Activated CD4-positive, alpha-beta T cell treated with anti-CD3 and anti-CD28 coated beads for 4 hours (primary cell): ENCODE measurements at places on chromosomes 6 and 20.

DNA sequence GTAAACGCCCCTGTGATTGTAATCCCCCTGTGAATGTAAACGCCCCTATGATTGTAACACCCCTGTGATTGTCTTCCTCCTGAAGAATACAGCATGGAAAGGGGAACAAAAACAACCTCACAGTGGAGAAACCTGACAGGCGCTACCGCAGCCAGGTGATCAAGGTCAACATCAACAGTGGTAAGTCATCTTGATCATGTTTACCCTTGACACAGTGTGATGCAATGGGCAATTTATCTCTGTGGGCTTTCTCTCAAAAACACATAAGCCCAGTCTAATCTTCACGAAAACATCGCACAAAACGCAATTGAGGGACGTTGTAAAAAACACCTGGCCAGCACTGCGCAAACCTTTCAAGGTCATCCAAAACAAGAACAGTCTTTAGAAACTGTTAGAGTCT, 277.2 kb downstream of the PRKN start:
- DNase-seq = no peak

DNA sequence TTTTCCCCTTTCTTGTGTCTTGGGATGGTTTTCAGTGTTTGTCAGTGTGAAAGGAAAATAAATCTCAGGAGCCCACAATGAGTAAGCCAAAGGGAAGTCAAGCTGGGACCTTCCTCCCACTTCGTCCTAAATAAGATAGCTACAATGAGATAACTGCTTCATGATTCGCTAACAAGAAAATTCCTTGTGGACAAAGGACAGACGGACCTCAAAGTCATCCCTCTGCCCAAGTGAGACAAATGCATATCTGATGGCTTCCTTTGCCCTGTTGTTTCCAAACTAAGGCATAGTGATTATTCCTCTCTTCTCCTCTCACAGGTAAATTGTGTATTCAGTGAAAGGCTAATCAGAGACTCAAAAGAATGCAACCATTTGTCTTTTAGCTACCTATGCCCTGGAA, 26.1 kb upstream of the ADTRP start:
- DNase-seq = no peak

DNA sequence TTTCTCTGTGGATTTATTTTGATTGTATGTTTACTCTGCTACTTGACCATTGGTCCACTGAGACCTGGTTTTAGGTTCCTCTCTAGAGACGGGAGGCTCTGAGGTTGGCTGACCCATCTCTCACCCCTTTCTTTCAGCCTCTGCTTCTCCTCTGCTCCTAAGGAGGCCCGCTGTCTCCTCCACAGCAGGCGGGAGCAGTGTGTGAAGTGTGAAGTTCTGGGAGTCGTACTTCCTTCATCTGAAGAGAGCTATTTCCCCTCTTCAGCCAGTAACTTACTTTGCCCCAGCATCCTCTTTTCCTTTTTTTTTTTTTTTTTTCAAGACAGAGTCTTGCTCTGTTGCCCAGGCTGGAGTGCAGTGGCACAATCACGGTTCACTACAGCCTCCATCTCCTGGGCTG, 21.1 kb downstream of the PDRG1 start:
- no peak for DNase-seq

DNA sequence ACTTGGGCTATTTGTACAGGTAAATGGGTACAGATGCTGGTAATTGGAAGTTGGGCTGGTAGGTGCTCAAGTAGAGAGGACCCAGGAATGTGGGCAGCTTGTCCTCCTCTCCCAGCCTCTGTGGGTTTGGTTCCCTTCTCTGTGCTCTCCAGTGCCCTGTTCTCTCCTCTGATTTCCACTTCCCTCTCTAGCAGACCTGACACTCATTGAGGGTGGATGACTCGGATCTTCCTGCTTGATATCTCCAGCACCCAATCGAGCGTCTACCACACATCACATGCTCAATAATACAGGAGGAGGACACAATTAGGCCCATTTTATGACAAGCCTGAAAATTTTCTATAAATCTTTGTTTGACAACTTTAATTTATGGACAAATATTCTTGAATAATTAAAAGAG, 23.7 kb downstream of the CST1 start:
- no peak for DNase-seq

DNA sequence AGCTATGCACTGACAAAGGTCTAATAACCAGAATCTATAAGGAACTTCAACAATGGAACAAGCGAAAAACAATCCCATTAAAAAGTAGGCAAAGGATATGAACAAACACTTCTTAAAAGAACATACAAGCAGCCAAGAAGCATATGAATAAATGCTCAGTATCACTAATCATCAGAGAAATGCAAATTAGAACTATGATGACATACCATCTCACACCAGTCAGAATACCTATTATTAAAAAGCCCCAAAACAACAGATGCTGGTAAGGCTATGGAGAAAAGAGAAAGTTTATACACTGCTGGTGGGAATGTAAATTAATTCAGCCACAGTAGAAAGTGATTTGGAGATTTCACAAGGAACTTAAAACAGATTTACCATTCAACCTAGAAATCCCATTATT, 211.8 kb downstream of the EDN1 start:
- DNase-seq = no peak

GRCh38 chr6:27209196-27209595, 38.3 kb upstream of the PRSS16 start:
- DNase-seq = no peak

DNA sequence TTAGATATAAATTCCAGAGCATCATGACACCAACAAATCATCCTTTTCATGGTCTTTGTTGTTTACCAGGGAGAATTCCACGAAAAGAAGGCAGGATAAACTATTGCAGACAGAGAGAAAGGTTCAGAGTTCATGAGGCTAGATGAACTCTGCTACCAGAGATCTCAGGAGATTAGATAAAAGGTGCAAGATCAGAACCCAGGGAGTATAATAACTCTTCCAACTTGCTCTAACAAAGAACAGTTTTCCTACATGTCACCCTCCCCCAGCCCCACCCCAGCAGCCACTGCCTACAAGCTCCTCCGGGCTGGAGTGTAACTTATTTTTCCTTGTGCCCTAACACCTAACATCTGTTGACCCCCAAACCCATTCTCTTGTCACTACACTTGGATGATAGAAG, 13.9 kb upstream of the CITED2 start:
- no peak for DNase-seq

GRCh38 chr6:168949981-168950857, 303.4 kb downstream of the THBS2 start:
- DNase-seq = no peak

DNA sequence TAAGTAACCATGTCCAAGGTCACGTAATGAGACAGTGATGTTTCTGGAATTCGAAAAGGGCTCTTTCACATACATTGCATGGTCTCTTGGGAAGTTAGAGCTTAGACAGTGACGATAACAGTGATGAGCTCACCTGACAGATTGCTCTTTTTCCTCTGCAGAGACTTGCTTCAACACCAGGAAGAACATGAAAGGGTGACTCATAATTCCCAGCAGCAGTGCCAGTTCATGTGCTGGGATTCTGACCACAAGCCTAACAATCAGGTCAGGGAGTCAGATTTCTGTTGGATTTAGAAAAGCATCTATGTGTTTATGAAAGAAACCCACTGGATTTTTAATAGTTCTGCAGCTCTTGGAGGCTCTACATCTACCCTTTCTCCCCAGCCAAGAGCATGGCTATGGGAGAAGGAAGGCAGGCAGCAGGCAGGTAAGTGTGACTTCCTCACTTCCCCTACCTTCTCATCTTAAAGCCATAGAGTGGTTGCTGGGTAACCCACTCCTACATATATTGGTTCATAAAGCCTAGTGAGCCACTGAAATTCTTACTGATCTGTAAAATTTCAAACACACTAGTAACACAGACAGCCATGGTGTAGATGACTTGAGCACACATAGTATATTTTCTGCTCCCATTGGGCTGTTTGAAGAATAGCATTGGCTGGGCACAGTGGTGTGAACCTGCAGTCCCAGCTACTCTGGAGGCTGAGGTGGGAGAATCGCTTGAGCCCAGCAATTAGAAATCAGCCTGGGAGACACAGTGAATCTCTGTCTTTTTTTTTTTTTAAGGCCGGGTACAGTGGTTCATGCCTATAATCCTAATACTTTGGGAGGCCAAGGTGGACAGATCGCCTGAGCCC, 44.4 kb upstream of the LOC128125822 start:
- no peak for DNase-seq

DNA sequence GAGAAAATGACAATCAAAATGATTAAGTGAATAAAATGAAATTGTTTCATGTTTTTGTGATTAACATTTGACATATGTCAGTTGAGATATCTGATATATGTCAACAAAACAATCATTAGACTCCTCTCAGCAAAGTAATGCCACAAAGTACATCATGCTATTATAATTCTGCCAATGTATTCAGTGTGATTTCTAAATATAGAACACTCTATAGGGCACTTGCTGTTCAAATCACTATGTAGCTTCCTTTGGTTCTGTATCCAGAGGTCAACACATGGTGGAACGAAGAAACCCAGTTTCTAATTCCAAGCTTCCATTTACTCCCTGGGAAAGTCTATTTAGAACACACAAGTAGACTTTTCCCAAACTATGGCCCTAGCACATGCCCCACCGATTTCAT, 227.5 kb upstream of the FAM83B start:
- no peak for DNase-seq

DNA sequence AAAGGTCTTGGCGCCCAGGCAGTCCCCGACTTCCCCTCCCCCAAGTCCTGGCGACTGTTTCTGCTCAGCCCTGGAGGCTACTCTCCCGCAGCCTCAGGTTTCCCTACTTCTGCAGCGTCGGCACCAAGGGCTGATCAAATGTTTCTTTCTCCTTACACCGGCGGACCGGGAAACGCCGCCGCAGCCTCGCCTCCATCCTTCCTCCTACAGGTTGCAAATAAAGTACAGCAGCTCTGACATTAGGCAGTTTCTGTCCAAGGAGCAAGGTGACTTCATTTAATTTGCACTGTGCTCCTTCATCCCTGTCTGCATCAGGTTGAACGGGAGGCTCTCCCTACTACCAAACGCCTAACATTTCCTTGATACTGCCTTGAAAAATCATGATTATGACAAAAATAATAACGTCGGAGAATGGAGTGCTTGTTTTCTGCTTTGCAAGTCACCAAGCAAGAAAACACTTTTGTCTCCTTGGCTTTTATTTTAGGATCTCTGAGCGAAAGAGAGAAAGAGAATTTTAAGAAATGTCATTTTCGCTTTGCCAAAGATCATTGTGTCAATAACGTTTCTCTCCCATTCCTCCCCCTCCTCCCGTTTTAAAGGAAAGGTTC, 1.0 kb downstream of the CLIC5 start:
- DNase-seq = no peak

DNA sequence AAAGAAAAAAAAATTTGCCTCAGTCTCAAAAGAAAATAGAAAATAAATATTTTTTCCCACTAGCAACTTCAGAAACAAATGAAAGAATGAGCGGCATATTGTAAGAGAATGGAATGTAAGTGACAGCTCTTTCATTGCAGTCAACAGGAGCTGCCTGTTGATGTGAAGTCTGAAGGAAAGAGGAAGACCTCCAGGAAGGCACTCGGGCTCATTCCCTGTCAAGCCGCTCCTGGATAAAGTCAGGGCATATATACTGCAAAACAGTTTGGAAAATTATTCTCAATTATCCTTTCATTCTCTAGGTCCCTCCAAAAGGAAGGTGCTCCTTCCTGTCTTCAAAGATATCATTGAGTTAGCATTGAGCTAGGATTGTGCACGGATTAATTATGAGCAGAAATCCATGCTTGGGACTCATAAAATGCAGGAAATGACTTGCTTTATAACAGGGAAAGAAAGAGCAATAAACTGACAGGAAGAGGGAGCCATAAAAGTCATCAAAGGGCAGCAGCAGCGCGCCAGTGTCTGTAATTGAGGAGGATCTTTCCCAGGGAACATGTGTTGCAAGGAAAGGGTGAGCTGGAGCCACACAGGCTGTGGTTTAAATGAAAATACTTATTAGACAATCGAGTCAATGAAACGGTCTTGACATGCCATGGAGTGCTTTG, 218.2 kb downstream of the C6orf118 start:
- DNase-seq = no peak

DNA sequence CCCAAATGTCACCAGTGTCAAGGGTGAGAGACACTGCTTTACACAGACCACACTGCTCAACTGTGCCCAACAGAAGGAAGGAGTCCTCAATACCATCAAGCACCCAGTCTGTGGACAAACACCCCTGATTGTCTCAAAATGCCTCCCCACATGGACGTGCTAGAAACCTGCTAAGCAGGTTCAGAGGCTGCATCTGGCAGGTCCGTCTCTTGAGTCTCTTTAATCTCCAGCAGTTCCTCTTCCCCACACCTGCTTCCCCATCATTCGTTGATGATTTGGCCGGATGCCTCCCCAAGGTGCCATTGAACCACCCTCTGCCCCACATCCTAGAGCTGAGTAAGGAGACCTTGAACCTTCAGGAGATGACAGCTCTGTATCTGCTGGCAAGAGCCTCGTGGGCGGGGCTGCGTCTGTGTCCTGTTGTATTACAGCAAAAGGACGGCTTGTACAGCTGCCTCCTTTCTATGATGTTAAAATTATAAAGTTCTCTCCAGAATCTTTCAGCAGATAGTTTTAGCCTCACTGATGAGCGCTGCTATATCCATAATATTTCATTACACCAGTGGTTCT, 179.2 kb downstream of the PREX1 start:
- DNase-seq = no peak

- DNase-seq = no peak
These were observed 92.4 kb downstream of the GJA10 start for GRCh38 chr6:89986650-89987074.

DNA sequence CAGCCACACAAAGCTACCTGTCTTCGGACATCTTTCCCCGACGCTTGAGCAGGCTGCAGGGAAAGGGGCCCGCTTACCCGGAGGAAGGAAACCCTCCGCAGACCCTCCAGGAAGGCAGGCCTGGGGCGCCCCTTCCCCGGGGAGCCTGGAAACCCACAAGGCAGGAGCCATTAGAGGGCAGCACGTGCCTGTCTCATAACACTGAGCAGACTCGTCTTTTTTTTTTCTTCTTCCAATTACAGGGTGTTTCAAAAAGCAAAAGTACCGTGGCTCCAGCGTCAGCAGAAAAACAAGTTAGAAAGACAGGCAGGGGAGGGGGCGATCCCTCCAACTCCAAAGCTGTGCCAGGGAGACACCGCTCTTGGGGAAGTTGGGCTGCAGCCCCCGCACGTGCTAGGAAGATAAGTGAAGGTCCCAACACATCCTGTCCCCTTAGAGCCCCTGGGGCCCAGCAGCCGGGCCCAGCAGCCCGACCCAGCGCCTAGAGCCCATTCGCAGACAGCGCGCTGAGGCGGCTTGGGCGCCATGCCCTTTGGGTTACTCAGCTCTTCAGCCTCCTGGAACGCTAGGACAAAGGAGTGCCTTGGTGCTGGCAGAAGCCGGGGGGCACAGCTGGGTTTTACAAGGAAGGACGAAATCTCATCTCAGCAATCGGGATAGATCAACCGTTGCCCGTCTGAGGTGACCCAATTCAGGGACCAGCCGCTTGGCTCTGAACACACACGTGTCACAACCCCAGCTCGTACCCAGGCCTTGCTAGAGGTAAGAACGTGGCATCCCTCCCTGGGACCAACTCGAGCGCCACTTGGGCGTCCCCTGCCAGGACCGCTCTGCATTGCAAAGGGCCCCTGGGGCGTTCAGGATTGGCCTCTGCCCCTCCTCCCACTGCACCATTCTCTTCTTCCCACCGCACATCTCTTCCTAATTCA, 136.3 kb downstream of the LY86 start:
- peak; percentile 46 for DNase-seq
